ENCODE measurements at places on chromosomes 6 and 20.

DNA sequence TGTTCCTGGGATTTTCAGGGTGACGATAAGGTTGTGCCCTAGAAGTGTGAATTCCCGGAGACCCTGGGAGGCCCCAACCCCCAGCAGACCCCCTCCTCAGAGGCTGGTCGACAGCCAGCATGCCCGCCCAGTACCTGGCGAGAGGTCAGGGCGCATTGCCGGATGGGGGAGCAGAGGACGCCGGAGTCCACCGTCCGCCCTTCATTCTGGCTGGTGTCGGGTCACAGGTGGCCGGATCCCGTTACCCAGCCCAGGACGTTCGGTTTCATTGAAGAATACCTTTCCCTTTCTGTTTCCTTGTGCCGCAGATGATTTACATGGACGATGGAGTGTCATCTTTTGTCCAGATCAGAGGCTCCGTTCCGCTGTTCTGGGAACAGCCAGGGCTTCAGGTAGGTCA is 61.3 kb downstream of the SYNJ2 start:
- DNase-seq: no peak

DNA sequence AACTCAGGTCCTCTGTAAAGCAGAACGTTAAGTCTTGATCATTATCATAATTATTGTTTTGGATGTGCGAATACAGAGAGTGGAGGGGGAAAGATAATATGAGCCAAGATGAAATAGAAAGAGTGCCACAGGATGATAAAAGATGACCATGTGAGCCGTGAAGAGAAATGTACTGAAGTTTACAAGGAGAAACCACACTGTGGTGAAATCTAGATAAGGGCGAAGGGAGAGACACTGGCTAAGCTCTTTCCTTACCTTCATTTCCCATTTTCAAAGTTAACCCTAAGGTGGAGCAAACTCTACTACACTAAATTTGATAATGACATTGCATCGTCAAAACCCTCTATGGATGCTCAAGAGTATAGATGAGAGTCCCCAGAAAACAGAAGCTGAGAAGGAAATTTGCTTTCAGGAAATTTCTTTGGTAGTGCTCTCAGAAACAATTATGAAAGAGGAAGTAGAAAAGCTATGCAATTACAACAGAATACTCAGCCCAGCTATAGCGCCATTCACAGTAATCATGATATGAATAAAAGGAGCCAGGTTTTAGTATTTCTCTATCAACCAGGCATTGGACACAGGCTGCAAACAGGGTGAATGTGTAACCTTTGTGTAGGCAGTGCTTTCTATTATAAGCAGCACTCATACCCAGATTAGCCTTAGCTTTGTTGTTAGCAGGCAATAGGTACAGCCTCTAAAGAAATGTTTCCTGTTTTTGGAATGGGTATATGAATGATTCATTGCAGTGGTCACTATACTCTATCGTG is 1080.7 kb downstream of the GRIK2 start:
- DNase-seq: no peak

DNA sequence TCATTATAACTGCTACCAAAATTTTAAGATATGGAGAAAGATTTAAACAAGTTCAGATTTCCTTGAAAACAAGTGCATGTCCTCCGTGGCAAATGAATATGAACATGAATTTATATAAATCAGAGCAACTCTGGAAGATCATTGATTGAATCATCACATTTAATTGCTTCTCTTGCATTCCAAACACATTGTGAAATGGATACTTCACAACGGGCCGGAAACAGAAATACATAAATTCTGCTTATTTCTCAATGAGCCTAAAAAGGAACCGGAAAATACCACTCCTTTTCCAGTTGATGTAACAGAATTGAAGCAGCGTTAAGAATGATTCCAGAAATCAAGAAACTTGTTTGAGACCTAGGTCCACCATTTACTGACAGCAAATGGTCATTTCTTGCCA is 134.6 kb upstream of the BTN3A2 start:
- DNase-seq: no peak

- no peak for DNase-seq
These were observed 213.2 kb upstream of the MYLIP start for GRCh38 chr6:15915508-15916178.

GRCh38 chr6:147551976-147552375 is 43.5 kb downstream of the SAMD5 start:
- DNase-seq: no peak

- DNase-seq: peak; percentile 53
These were observed 166.2 kb downstream of the SCML4 start for GRCh38 chr6:107657755-107658461.

GRCh38 chr6:166627875-166628801 is 1.1 kb upstream of the RPS6KA2 start:
- DNase-seq: no peak

DNA sequence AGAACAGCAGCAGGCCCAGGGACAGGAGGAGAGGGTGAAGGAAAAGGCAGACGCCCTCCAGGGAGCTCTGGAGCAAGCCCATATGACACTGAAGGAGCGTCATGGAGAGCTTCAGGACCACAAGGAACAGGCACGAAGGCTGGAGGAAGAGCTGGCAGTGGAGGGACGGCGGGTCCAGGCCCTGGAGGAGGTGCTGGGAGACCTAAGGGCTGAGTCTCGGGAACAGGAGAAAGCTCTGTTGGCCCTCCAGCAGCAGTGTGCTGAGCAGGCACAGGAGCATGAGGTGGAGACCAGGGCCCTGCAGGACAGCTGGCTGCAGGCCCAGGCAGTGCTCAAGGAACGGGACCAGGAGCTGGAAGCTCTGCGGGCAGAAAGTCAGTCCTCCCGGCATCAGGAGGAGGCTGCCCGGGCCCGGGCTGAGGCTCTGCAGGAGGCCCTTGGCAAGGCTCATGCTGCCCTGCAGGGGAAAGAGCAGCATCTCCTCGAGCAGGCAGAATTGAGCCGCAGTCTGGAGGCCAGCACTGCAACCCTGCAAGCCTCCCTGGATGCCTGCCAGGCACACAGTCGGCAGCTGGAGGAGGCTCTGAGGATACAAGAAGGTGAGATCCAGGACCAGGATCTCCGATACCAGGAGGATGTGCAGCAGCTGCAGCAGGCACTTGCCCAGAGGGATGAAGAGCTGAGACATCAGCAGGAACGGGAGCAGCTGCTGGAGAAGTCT is 25.5 kb downstream of the C20orf173 start:
- no peak for DNase-seq

GRCh38 chr6:34412643-34413214 is 13.1 kb downstream of the RPS10 start:
- DNase-seq: no peak

DNA sequence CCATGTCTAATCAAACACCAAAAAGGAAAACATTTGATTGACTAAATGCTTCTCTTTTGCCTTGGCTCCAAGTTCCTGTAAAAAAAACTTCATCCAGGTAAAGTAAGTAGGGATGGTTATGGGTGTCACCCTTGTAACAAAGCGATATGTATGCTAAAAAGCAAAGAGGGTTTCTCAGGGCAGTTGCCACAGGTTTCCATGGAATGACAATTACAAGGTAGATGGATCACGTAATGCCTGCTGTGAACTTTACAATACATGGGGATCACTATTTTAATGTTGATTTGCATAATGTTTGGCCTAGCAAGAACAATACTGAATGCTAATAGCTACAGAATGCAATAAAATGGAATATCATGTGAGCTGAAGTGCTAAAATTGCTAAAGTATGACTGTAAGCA is 2.9 kb upstream of the BMP2 start:
- no peak for DNase-seq

DNA sequence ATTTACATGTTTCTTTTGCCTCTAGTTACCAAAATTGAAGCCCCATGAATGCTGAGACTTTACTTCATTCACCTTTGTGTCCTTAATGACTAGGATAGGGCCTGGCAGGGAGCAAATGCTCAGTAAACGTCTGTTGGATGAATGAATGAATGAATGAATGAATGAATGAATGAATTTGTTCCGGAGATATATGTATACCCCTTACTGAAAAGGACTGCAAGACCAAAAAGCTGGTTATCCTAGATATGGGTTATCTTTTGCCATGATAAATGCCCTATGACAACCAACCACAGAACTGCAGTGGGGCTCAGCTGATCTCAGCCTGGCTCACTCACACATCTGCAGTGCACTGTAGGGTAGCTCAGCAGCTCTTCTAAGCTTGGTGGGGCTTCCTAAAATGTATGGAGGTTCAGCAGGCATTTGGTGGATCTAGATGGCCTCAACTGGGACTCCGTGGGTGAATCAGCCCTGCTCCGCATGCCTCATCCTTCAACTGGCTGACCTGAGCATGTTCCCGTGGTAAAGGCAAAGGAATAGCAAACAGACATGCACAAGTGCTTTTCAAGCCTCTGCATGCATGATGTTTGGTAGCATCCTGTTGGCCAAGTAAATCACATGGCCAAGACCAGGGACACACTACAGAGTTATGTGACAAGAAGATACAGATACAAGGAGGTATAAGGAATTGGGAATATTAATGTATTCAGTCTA is 378.7 kb upstream of the SOX4 start:
- DNase-seq: no peak

DNA sequence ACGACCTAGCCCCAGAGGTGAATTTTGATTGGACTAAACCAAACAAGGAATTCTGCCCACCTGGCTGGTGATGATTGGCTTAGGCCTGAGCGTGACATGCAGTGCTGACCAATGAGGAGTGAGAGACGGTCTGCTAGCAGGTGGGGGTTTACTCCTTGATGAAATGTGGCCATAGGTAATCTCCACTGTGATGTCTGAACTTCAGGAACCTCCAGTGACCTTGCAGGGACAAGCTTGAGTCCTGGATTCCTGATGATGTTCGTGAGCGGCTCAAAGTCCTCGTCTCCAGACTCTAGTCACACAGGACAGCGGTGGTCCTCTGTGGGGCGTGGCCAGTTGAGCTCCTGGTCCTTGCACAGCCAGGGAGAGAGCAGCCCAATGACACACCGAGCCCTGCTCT is 8.4 kb downstream of the VSX1 start:
- DNase-seq: no peak

- DNase-seq: peak; percentile 47
These were observed 647 bp downstream of the AK9 start for GRCh38 chr6:109690373-109690736.

DNA sequence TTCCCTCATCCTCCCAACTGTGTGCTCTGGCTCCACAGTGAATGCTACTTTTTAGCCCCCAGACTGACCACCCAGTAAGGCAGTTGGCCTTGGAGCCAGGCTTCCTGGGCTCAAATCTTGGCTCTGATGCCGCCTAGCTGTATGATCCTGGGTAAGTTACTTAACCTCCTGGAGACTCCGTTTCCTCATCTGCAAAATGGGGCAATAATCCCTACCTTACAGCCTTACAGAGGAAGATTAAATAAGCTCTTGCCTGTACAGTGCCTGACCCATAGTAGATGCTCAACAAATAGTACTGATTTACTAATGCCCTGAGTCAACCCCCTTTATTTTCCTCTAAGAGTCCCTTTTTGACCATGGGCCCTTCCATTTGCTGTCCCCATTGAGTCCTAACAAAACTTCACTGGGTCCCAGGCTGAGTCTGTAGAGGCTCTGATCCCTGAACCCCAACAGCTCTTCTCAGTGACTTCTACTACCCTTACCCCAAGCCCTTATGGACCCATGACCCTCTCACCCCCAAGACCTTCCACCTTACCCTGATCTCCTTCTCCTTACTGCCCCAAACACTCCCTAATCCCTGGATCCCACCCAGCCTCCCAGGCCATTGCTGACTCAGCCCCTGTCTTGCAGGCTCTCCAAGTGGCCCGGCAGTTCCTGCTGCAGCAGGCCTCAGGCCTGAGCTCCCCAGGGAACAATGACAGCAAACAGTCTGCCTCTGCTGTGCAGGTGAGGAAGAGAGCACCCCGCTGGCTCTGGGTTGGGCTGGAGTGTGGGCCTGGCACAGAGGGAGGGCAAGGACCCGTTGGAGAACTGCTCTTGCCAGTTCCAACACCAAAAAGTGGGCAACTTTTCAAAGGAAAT is 31.4 kb downstream of the FOXP4 start:
- DNase-seq: no peak

- DNase-seq: no peak
These were observed 3.3 kb downstream of the CST11 start for GRCh38 chr20:23449421-23449820.

- DNase-seq: no peak
These were observed 90.1 kb upstream of the MAP7 start for GRCh38 chr6:136640132-136640915.

DNA sequence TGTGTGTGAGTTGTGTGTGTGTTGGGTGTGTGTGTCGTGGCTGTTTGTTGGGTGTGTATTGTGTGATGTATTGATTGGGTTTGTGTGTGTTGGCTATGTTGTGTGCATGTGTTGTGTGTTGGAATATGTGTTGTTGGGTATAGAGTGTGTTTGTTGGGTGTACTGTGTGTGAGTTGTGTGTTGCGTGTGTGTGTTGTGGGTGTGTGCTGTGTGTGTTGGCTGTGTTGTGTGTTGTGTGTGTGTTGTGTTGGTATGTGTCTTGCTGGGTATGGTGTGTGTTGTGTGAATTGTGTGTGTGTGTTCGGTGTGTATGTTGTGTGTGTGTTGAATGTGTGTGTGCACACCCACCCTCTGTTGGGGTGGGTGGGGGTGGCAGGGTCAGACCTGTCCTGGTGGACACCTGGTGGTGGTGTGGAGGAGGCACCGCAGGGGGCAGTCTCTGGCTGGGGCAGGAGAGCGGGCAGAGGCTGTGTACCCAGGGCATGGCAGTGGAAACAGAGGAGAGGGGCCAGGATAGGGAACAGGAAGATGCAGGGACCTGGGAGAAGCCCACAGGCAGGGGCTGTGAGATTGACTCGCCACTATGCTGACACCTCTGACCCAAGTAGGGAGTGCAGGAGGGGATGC is 25.5 kb upstream of the PXDC1 start:
- no peak for DNase-seq

DNA sequence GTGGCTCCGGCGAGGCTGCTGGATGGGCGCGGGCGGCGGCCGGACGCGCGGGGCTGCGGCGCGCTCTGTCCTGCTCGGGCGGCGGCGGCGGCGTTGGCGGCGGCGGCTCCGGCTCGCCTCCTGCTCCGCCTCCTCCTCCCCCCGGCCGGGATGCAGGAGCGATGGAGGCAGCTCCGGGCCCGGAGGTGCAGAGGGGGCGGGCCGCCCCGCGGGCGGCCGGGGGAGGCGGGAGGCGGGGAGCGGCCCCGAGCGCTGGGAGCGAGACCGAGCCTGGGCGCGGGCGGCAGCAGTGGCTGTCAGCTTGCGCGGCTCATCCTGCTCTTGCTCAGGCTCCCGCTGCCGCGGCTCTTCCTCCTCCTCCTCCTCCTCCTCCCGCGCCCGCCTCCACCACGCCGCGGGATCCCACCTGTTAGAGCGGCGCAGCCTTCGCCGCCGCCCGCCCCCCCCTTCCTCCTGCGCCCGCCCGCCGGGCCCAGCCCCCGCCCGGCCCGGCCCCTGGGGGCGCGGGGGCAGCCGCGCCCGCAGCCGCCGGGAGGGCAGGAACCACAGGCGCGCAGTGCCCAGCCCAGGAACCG is at the start of gene NOL4L:
Gene NOL4L (minus strand): TSS at position 323 of the 575 bp plus-strand sequence. CDS start 443 bp downstream, outside the sequence.
- DNase-seq: no peak

DNA sequence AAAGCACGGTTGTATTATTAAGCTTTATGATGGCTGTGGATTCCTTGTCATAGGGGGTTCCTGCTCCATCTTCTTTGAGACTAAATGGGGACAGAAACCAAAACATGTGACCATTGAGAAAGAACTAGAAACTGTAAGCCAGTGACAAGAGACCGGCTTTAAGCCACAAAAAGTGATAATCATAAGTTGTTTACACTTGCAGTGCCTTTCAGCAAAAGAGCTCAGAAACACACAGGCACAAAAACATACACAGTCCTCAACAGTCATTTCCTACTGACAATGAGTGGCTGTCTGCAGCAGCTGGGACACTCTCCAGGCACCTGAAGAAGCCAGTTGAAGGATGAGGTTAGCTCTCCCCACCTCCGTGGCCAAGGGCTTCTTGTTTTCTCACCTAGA is 20.0 kb upstream of the UBE2J1 start:
- DNase-seq: no peak
